ENCODE measurements at places on chromosomes 1 and 21. TPM values are rescaled to one million over a fixed set of nuclear protein-coding genes. Genes with fewer than 3 reads are reported as not detected.

Gene MEX3A
- 2.2 TPM for total RNA-seq

Gene HIVEP3
- 3.0 TPM for total RNA-seq

Gene ABCD3
- total RNA-seq: 26.0 TPM

Gene CLCA2
- not detected for total RNA-seq

Gene LDLRAD1
- total RNA-seq: not detected

Gene LRRC3
- 1.7 TPM for total RNA-seq

Gene CA6
- total RNA-seq: not detected

Gene AGTRAP
- total RNA-seq: 100 TPM

Gene DISP1
- 2.1 TPM for total RNA-seq

Gene UBL4B
- not detected for total RNA-seq

Gene S100A16
- 581 TPM for total RNA-seq

Gene GPR25
- total RNA-seq: not detected

Gene CD84
- not detected for total RNA-seq

Gene LCE3B
- total RNA-seq: not detected

Gene CSMD2
- not detected for total RNA-seq

Gene RALGPS2
- total RNA-seq: 24.6 TPM

Gene PCP4
- not detected for total RNA-seq

Gene ATF6
- total RNA-seq: 14.8 TPM

Gene TMPRSS3
- total RNA-seq: 0.25 TPM

Gene GBP6
- not detected for total RNA-seq

Gene ARHGEF16
- total RNA-seq: 5.1 TPM

Gene CD48
- total RNA-seq: not detected

Gene CBR3
- 12.0 TPM for total RNA-seq

Gene KRTAP19-4
- not detected for total RNA-seq

Gene KIF21B
- 1.8 TPM for total RNA-seq

Gene NAV1
- 3.8 TPM for total RNA-seq

Gene ALDH9A1
- 46.9 TPM for total RNA-seq

Gene PLCH2
- 0.24 TPM for total RNA-seq

Gene POU2F1
- total RNA-seq: 3.4 TPM

Gene MYOC
- not detected for total RNA-seq

Gene FMO5
- 0.39 TPM for total RNA-seq

Gene DNAI4
- total RNA-seq: 1.3 TPM

Gene FCN3
- total RNA-seq: not detected

Measured in A549 treated with Hydrocortisone at 1 μM for 4 hours (cell line).